Cardiac ventricle fibroblast (primary cell): ENCODE measurements at places on chromosomes 2 and 18. TPM values are rescaled to one million over a fixed set of nuclear protein-coding genes. Genes with fewer than 3 reads are reported as not detected.

Gene CNNM4
- 2.2 and 2.4 TPM in 2 replicates for total RNA-seq

Gene ESPNL
- 1.5 and 2.0 TPM in 2 replicates for total RNA-seq

Gene CNDP1
- not detected in 2 replicates for total RNA-seq

Gene DSG4
- total RNA-seq, result not detected in 2 replicates

Gene GFPT1
- total RNA-seq, result 25.4 and 30.8 TPM in 2 replicates

Gene ITGB6
- not detected in 2 replicates for total RNA-seq

Gene GPR35
- not detected in 2 replicates for total RNA-seq

Gene CPLX4
- not detected in 2 replicates for total RNA-seq

Gene ROCK2
- total RNA-seq, result 26.8 and 33.6 TPM in 2 replicates

Gene PIEZO2
- total RNA-seq, result 1.2 and 2.1 TPM in 2 replicates

Gene OR6B2
- not detected in 2 replicates for total RNA-seq

Gene PDE1A
- 81.7 and 85.3 TPM in 2 replicates for total RNA-seq

Gene FAP
- 21.2 and 21.8 TPM in 2 replicates for total RNA-seq

Gene NAPG
- 17.3 and 21.4 TPM in 2 replicates for total RNA-seq

Gene LAMA1
- total RNA-seq, result 16.5 and 21.8 TPM in 2 replicates

Gene KIF1A
- total RNA-seq, result not detected in 2 replicates

Gene COPS8
- total RNA-seq, result 507 and 546 TPM in 2 replicates

Gene UBE2F
- total RNA-seq, result 46.4 and 62.2 TPM in 2 replicates

Gene UPP2
- total RNA-seq, result not detected in 2 replicates

Gene FAM228A
- 0.12 TPM in 1 of 2 replicates, not detected in the other for total RNA-seq

Gene CRYGC
- total RNA-seq, result not detected in 2 replicates

Gene HOXD12
- not detected in 2 replicates for total RNA-seq

Gene FHOD3
- total RNA-seq, result 0.10 TPM in 1 of 2 replicates, not detected in the other

Gene ALK
- not detected in 2 replicates for total RNA-seq

Gene ALPP
- not detected in 2 replicates for total RNA-seq

Gene MOGAT1
- not detected in 2 replicates for total RNA-seq

Gene KCNK3
- total RNA-seq, result 1.1 and 1.2 TPM in 2 replicates

Gene PLGLB2
- 0.68 and 0.69 TPM in 2 replicates for total RNA-seq

Gene PRKAG3
- total RNA-seq, result 0.19 TPM in 1 of 2 replicates, not detected in the other

Gene TAF4B
- 7.1 and 7.4 TPM in 2 replicates for total RNA-seq

Gene AQP12A
- not detected in 2 replicates for total RNA-seq

Gene POMC
- total RNA-seq, result 2.1 and 5.2 TPM in 2 replicates

Gene MSH2
- total RNA-seq, result 7.1 and 8.8 TPM in 2 replicates

Gene MGAT5
- total RNA-seq, result 27.6 and 29.5 TPM in 2 replicates

Gene TNFRSF11A
- under 0.01 and 0.29 TPM in 2 replicates for total RNA-seq

Gene CFC1
- total RNA-seq, result not detected in 2 replicates

Gene AGXT
- not detected in 2 replicates for total RNA-seq

Gene DCDC2C
- not detected in 2 replicates for total RNA-seq

Gene FTCDNL1
- not detected in 2 replicates for total RNA-seq

Gene MZT2B
- 152 and 168 TPM in 2 replicates for total RNA-seq

Gene NEU2
- total RNA-seq, result not detected in 2 replicates

Gene MARS2
- 4.6 and 5.3 TPM in 2 replicates for total RNA-seq

Gene SPOPL
- 9.1 and 12.4 TPM in 2 replicates for total RNA-seq

Gene ABCB11
- 0.37 and 0.39 TPM in 2 replicates for total RNA-seq

Gene ASAP2
- 16.5 and 20.6 TPM in 2 replicates for total RNA-seq
